ENCODE measurements at places on chromosomes 5 and 9. TPM values are rescaled to one million over a fixed set of nuclear protein-coding genes. Genes with fewer than 3 reads are reported as not detected.

Gene LAMC3
- 0.20 TPM for total RNA-seq

Gene TRPM6
- 0.27 TPM for total RNA-seq

Gene CNTFR
- total RNA-seq, result 7.4 TPM

Gene PCDHB14
- total RNA-seq, result 6.4 TPM

Gene ENHO
- 0.55 TPM for total RNA-seq

Gene NPR3
- 0.50 TPM for total RNA-seq
